ENCODE measurements at places on chromosomes 12 and 14. TPM values are rescaled to one million over a fixed set of nuclear protein-coding genes. Genes with fewer than 3 reads are reported as not detected.

Gene SERPINA10
- not detected for total RNA-seq

Gene MYO1H
- total RNA-seq = 0.16 TPM

Gene UBE2N
- 180 TPM for total RNA-seq

GRCh38 chr14:76088771-76089571 lies 62.8 kb upstream of the GPATCH2L start:
- DNase-seq = no peak

DNA sequence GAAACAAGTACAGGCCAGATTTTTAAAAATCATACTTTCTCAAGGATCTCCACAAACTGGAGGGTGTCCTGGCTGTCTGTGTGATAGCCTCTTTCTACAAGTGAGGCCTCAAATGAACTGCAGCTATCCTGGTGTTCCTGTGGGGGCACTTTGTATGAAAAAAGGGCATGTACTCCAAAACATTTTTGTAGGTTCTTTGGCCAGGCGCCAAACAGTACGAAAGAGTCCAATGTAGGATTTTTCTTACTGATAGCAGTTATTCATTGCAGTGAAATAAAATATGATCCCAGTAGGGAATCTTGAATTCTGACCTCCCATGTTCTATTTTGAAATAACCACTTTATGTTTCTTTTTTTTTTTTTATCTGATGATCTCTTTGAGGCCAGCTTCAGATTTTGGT lies 381.7 kb downstream of the PAWR start:
- DNase-seq = no peak

DNA sequence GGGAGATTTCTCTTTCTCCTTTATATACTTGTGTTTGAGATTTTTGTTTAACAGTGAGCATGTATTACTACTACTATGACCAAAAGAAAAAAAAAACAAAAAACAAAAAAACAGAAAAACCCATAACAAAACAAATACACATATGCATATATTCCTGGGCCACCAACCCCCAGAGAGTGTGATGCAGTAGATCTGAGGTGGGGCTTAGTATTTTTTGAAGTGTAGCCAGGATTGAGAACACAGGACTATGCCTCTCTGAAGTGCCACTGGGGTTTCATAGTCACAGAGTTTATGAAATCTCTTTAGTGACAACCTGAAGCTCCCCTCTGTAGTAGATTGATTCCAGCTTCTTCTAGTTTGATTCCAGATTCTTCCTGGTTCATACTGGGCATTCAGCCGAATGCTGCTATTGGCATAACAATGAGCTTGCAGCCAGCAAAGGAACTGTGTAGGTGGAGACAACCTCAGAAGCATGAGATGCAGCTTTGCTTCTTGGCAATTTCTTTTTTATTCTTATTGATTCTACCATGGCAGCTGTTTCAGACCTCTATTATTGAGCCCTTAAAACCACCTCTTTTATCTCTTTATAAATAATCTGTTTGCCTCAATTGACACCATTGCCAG lies 15.5 kb upstream of the ANO4 start:
- no peak for DNase-seq

- no peak for DNase-seq
Observed at GRCh38 chr12:25977047-25977446, 18.6 kb downstream of the RASSF8 start.
